SK-N-MC (cell line): ENCODE measurements at places on chromosomes 1 and 21.

DNA sequence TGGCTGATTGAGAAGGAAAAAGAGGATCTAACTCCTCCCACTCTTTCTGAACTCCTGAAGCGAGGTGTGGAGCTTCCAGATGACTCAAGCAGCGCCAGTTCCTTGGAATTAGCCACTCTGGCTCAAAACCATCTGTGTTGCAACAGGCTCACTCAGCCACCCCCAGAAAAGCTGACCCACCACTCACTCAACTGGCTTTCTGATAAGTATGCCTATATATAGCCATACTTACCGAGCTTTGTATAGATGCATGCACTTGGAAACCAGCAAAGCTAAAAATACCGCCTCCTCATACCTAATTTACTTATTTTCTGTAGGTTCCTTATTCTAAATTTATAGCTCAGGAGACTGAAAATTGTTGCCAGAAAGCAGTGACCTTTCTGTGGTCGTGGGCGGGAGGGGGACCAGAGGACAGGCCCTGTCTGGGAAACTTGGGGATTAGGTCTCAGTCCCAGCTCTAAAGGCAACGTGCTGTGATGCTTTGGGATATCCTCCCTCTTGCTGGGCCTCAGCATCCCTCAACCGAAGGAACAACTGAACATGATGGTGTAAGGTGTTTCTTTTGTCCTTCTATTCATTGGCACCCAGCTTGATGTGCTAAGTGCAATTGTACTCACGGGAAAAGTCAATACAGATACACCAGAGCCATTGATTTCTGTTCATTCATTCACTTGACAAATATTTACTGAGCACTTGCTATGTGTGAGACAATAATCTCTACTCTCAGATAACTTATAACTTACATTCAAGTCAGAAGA, 65.7 kb downstream of the NENF start:
- DNase-seq, result no peak

GRCh38 chr1:2555634-2556276, 416 bp upstream of the TNFRSF14 start:
- DNase-seq, result no peak

- DNase-seq, result no peak
Measured at GRCh38 chr1:56336982-56337381, 242.4 kb downstream of the PLPP3 start.

DNA sequence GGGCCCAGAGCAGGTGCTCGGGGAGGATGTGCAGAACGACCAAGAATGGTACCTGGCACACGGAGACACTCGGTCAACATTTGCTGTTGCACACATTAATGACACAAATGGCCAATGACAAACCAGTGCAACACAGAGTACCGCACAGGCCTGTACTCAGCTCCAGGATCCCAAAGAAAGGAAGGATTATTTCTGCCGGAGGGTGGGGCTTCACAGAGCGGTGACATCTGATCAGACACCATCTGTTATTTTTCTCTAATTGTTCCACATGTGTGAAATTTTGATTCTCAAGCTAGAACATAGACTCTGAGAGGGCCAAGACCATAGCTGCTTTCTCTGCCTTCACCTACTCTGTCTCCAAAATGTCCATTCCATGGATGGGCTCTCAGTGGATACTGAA, 100.4 kb downstream of the MRPL37 start:
- DNase-seq, result no peak

DNA sequence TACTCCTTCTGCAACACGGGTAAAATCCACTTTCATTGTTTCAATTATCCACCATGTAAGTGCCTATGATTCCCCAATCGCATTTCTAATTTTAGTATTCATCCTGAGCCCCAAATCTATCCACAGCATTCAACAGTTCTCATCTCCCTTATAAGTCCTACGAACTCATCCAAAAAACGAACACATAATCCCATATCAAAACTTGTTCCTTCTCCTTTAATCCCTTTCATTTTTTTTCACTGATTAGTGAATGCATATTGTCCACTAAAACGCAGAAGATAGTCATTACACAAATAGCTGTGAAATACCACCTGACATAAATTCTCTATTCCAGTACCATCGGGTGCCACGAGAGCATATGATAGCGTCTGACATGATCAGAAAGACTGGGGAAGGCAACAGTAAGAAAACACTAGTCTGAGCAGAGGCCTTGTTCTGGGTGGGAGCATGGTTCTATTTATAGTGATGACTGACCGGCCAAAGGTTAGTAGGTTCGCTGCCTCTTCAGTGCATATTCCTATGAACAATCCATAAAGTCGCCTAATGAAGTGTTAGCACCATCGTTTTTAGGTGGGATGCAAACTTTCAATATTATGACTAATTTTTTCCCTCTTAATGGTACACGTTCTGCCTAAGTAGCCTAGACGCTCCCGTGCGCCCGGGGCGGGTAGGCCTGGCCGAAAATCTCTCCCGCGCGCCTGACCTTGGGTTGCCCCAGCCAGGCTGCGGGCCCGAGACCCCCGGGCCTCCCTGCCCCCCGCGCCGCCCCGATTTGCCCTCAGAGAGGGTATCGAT, 648 bp downstream of the ATP5PF start:
- no peak for DNase-seq
